ENCODE measurements at places on chromosomes 6 and 20.
A peak's percentile ranks its signal among the peaks of the same experiment; 100 is the strongest.

DNA sequence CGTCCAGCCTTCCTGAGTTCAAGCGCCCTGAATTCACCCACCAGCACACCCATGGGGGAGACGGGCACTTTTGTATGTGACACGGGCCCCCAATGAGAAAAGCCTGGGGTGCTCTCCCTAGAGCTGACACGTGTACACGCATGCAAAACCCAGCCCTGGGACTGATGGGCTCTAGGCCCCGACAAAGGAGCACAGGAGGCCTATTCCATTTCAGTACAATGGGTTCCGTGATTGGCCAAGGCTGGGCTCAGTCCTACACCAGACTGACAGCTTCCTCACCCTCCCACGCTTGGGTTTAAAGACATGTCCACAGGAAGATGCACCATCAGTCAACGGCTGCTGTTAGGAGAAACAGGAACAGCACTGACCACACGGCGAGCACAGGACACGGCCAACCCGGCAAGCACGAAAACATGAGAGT lies 8.8 kb downstream of the ZBTB46 start:
- DNase-seq: no peak

DNA sequence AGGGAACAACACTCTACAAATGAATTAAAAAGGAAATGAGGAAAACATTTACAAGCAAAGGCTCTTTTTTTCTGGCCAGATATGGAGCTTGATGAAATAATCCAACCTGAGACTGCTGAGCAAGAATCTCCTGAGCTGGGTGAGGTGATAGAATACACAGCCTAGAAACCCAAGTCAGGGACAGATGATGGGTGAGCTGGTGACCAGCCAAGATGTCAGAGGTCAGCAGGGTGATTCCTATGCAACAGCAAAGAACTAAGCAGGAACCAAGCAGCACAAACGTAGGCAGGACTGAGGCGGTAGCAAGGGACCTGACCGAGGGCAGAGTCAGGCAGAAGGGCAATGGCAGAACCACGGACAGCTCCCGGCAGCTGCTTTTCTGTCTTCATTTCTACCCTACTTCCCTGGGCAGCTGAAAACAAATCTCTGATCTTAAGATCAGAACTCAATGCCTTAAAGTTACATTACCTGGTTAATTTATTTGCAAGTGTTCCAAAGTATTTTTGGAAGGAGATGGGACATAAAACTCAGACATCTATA lies 75.1 kb downstream of the CDC40 start:
- DNase-seq: peak; percentile 6

DNA sequence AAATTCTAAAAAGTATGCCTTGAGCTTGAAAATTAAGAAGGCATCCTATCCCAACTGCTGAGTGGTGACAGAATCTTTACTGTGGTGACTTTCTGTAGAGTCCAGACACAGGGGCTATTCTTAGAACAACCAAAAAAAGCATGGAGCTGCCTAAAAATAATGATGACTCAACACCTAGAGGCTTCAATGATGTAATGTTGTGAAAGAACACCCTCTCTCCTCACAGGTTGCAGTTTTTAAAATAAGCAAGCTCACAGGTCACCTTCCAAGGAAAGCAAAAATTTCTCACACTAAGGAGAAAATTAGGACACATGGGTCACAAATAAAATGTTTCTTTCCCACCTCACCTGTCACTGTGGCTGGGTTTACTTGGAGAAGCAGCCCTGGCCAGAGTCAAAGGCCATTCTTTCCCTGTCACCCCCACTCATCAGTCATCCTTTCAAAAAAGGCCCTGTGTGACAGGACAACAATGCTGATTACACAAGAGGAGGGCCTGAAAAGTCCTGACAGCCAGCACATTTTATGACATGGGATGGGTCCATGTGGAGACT lies 53.5 kb downstream of the RCAN2 start:
- DNase-seq: no peak

DNA sequence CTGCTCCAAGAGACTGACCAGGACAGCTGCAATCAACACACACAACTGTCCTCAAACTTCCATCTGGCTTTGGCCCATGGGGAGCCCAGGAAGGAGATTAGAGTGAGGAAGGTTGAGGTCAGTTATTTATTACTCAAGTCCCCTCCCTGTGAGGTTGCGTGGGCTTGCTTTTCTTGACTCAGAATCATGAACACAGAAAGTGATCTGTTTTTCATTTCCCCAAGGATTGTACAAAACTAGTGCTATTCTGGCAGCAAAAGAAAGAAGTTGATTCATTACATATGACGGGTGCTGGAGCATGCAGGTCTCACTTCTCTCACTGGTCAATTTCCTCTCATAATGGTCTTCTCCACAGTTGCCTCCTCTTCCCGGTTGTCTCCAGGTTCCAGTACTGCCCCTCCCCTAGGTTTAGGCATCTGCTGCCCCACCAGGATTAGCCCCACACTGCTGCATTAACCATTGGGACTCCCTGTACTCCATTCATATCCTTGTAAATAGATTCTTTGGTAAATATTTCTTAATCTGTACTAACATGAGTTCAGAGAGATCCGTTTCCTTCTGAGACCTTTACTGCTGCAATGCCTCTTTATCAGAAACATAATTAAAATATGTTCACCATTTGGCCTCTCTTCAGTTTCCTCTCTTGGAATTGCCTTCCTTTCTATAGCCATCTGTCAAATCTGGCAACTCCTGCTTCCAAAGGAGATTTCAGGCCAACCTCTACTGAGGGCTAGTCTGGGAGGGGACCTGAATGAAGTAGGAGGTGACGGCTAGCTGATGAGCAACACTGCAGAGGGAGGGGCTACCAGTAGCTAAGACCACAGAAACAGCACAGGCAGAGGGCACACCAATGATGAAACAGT lies 888.8 kb downstream of the QKI start:
- no peak for DNase-seq

- no peak for DNase-seq
Observed at GRCh38 chr6:136464148-136464547, 86.1 kb downstream of the MAP7 start.

DNA sequence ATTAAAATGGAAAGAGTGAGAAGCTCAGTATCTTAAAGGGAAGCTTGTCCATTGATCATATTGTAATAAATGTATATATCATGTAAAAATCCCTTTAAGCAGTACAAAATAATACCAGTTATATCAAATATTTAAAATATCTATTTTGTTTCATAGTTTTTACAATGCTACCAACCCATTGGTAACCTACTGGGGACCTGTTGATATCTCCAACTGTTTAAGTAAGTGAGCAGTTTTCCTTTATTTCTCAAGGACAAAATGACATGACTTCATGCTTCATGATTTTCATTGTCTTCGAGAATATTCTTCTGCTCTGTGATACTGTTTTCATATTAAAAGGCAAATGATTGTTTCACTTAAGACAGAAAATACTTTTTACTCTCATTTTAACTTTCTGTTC lies 100.0 kb downstream of the ADGRG6 start:
- DNase-seq: no peak

GRCh38 chr6:2745246-2745645 lies 5.5 kb downstream of the MYLK4 start:
- DNase-seq: no peak

- no peak for DNase-seq
Observed at GRCh38 chr6:123509112-123509511, 127.6 kb downstream of the TRDN start.

DNA sequence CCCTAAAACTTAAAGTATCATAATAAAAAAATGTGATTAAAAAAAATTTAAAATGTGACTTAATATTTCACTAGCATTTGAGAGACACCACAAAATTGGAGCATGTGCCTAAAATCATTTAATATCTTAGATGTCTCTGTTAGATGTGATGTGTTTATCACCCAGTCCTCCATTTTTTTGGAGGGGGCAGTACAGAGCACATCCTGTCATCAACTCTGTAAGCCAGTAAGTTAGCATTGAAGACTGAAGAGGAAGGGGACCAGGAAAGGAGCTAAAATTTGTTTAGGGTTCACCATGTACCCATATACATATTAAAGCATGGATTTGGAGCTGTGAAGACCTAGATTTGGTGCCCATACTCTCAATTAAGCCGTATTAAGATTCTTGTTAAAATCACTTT lies 30.7 kb upstream of the ADIG start:
- no peak for DNase-seq

GRCh38 chr6:126873351-126873750 lies 245.1 kb upstream of the RSPO3 start:
- no peak for DNase-seq

GRCh38 chr6:144298194-144298593 lies 13.1 kb downstream of the UTRN start:
- DNase-seq: no peak

- peak; percentile 59 for DNase-seq
Observed at GRCh38 chr20:63957004-63957689, 931 bp upstream of the UCKL1 start.

DNA sequence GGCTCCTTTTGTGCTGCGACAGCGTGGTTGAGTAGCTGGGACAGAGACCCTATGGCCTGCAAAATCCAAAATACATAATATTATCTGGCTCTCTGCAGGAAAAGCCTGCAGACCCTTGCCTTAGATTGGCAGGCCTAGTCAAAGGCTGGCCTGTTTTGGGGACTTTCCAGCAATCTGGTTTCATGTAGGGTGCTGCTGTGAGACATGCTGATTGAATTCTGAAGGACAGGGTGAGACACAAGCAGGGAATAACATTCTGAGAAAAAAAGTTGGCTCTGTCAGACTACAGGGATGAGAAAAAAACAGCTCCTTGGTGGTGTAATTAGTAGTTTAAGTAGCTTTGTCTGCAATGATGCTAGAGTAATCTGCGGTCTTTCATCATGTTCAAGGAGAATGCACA lies 402.7 kb upstream of the AGPAT4 start:
- no peak for DNase-seq

DNA sequence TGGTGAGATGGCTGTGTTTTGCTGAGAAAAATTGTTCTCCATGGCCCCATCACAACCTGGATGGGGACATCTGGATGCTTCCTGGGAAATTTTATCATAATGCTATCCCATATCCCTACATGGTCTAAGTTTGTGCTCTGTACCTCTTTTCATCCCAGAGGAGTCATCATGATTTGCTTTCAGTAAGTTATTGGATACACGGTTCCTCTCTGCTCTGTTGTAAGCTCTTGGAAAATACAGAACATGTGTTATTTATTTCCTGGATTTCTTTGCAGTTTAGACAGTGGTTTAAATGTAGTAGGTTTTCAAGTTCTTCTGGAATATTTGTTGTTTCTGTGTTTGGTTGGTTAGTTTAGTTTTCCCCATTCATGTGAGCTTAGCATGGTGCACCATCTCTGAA lies 129.2 kb upstream of the ECI2 start:
- no peak for DNase-seq

DNA sequence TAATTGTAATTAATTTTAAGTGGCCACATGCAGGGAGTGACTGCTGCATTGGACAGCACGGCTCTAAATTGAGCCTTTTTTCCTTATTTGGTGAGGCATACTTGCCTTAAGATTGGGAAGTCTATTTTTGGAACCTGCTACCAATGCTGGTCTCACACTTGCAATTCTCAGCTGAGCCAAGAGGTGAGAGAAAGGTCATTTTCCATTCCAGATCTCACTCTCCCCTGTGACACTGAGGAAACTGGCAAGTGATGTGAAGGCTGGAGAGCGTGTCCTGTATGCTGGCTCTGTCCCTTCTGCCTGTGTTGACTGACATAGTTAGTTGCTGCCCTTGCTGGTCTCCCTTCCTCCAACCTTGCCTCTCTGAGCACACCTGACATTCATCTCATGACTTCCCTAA lies 735 bp upstream of the MOG start:
- DNase-seq: no peak

- DNase-seq: no peak
Observed at GRCh38 chr6:16396497-16397319, 158.3 kb downstream of the GMPR start.

GRCh38 chr6:50718566-50718965 lies 5.2 kb downstream of the TFAP2D start:
- DNase-seq: no peak

GRCh38 chr6:25464225-25464624 lies 185.1 kb downstream of the CARMIL1 start:
- DNase-seq: no peak

DNA sequence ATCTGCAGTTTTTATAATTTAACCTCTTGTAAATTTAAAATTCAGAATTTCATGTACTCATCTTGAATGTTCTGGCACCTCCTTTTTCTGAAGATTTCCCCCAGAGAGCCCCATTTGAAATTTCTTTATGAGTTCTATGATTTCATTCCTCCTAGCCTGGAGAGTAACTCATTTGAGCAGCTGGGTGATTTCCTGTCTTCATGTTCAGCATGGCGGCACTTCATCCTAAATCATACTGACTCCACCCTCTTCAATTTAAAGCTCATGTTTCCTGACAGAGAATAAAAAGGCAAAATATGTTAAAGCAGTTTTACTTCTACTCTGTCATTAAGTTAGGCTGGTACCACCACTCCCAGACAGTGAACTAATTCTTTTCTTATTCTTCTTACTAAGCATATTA lies 250.9 kb upstream of the POU3F2 start:
- DNase-seq: no peak

GRCh38 chr6:79377888-79378348 lies 143.4 kb upstream of the HMGN3 start:
- DNase-seq: no peak

- no peak for DNase-seq
Observed at GRCh38 chr20:57638173-57638894, 18.1 kb upstream of the ZBP1 start.

GRCh38 chr6:50239853-50240252 lies 190.1 kb upstream of the DEFB112 start:
- DNase-seq: no peak

DNA sequence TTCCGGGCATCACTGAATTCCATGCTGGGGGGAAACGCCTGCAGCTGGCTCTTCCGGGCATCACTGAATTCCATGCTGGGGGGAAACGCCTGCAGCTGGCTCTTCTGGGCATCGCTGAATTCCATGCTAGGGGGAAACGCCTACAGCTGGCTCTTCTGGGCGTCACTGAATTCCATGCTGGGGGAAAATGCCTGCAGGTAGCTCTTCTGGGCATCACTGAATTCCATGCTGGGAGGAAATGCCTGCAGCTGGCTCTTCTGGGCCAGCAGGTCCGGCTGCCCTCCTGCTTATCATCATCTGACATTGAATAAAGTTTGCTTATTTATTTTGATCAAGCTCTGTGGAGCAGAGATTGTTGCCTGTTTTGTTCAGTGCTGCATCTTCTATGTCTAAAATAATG lies 355.1 kb downstream of the SMOC2 start:
- no peak for DNase-seq

DNA sequence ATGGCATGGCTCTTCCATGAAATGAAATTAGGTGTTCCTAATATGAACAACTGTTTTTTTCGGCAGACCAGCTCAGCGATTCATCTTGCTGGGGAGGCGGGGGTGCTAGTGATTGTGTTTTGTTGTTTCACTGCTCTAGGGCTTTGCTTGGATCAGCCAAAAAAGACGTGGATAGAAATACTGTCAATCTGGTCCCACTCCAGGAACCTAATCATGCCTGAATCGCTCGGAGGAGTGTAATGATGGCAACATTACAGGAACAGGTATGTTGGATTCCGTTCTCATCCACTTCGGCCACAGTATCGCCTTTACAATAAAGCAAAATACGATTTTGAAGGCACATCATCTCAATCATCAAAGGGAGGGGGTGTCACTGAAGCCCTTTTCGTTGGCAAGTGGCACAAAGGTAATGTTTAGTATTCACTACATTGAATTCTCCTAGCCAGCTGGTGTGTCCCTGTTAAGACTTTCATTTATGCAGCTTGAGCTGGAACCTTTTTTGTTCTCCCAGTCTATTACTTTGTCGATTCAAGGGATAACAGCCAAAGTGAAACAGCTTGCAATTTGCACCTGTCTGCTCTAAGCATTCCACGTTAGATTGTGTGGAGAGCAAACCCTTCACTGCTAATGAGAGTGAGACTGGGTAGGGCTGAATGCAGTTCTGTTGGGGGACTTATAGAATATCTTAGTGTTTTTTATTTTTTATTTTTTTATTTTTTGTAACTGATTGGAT lies 477.7 kb downstream of the TFAP2A start:
- no peak for DNase-seq
